Caki2 (cell line): ENCODE measurements at places on chromosomes 7 and 10. TPM values are rescaled to one million over a fixed set of nuclear protein-coding genes. Genes with fewer than 3 reads are reported as not detected.

VAX1 gene
- 0.27 and 0.67 TPM in 2 replicates for total RNA-seq

ITGA8 gene
- not detected in 2 replicates for total RNA-seq

WEE2 gene
- not detected in 2 replicates for total RNA-seq

TMEM106B gene
- 61.6 and 89.6 TPM in 2 replicates for total RNA-seq

CDH23 gene
- 0.03 TPM in 1 of 2 replicates, not detected in the other for total RNA-seq

GRCh38 chr7:798921-799470 lies 33.3 kb upstream of the SUN1 start:
- no peak for DNase-seq

DNA sequence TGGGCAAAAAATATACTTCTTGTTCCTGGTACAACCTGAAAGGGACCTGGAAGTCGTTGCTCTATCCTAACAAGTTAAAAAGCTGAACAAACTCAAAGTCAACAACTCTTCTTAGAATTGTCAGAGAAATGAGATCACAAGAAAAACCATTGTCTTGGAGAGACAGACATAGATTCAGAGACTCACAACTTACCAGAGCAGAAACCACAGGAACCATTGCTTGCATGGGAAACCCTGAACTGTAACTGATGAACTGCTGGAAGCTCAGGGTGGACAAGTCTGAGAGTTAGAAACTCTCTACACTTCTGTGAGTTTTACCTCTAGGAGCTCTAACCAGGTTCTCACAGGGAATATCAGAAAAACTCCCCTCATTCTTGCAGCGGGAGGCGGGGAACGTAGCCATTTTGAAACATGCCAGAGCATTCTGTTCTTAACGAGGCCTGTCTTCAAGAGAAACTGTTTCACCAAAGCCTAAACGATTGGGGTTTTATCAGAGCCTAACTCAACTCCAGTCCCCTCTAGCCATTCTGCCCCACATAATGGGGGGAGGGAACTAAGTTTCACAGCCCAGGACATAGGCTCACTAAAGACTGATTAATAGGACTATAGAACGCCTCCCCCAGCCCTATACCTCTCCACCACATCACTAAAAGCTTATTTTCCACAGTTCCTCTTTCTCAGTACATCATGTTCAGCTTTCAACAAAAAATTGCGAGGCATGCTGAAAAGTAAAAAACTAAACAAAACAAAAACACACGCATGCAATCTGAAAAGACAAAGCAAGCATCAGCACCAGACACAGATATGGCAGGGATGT lies 12.0 kb upstream of the GSDME start:
- DNase-seq, result no peak

DNA sequence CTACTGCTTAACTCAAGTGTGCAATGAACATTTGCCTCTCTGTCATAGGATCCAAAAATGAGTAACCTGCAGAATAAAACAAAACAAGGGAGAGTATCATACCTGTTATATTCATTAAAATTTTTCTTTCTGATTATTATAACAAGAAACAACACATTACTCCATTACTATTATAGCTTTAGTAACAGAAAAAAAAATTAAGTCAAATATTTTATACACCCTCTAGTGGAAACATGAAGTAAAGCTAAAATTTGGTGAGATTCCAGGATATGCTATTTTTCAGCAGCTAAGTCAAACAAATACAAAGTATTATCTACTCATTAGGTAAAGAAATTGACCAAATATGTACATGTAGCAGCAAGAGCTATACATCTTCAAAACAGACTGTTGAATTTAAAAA lies 56.3 kb downstream of the PDZD8 start:
- peak; percentile 20 for DNase-seq

DNA sequence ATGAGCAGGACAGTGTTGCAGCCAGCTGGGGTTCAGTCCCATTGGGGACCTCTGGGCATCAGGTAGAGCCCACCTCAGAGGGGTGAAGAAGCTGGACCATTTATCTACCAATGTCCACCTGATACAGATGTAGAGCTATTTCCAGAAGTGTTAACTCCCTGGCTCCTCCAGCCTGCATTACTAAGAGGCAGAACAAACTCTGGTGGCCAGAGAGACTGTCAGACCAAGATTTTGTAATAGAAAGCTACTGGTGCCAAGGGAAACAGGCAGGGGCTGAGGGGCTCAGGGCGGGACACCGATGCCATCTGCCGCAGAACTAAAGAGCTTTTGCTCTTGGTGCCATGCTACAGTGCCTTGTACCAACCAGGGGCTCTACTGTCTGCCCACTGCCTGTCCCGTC lies 268.2 kb upstream of the HABP2 start:
- DNase-seq, result no peak

DNA sequence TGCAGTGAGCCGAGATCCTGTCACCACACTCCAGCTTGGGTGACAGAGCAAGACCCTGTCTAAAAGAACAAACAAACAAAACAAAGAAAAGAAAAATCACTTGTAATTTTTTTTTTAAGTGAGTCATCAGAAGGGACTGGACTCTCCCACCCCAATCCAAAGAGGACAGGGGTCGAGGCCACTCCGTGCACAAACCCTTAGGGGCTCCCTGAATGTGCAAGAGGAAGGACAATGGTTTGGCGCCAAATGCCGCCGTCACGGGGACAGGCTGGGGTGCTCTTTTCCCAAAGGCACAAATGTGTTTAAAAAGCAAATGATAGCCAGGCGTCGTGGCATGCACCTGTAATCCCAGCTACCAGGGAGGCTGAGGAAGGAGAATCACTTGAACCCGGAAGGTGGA lies 23.8 kb downstream of the RCC1L start:
- no peak for DNase-seq

DNA sequence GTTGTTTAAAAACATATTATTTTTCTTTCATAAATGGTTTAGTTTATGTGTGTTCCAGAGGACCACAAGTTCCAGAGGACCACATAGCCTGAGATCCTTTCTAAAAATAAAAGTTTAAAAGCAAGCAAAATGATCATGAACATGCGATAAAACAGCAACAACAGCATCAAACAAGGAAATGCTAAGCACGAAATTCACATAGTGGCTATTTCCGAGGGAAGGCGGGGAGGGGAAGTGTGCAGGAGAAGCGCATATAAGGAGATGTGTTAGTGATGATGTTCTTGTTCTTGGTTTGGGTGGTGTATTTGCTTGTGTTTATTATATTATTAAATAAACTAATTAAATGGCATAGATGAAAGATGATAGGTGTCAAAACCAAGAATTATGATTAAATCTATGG lies 1.2 kb downstream of the TBATA start:
- DNase-seq, result no peak

GRCh38 chr7:151091431-151091830 lies 5.2 kb downstream of the AGAP3 start:
- no peak for DNase-seq

- DNase-seq, result no peak
These were observed 267.0 kb downstream of the PLXNA4 start for GRCh38 chr7:132309102-132309805.

- DNase-seq, result no peak
These were observed 310.5 kb downstream of the GPAM start for GRCh38 chr10:111873041-111873440.

GRCh38 chr7:125355899-125356298 lies 426.3 kb upstream of the POT1 start:
- DNase-seq, result peak; percentile 11

DNA sequence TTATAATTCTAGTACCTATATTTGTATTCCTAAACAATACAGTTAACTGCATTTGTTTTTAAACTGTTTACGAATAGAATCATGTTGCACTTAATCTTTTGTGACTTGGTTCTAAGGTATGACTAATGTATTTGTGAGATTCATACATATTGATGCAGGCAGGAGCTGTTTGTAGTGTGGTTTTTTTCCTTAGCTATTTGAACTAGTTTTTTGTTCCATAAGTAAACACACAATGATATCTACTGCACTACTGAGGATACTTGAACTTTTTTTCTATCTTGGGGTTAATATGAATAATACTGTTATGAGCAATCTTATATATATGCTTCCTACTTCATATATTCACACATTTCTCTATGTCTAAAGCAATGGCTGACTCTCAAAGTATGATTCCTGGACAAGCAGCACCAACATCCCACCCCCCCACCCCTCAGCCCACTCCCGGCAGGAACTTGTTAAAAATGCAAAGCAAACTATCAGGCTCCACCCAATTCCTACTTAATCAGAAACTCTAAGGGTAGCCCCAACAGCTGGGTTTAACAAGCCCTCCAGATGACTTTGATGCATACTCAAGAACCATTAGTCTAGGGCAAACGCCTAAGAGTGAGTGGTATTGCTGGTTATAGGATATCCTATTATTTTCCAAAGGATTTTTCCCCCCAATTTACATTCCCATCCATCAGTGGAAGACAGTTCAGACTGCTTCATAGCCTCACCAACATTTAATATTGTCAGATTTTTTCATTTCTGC lies 25.8 kb downstream of the BRAF start:
- DNase-seq, result no peak

GRCh38 chr10:24215196-24215595 lies 6.3 kb downstream of the KIAA1217 start:
- DNase-seq, result no peak

DNA sequence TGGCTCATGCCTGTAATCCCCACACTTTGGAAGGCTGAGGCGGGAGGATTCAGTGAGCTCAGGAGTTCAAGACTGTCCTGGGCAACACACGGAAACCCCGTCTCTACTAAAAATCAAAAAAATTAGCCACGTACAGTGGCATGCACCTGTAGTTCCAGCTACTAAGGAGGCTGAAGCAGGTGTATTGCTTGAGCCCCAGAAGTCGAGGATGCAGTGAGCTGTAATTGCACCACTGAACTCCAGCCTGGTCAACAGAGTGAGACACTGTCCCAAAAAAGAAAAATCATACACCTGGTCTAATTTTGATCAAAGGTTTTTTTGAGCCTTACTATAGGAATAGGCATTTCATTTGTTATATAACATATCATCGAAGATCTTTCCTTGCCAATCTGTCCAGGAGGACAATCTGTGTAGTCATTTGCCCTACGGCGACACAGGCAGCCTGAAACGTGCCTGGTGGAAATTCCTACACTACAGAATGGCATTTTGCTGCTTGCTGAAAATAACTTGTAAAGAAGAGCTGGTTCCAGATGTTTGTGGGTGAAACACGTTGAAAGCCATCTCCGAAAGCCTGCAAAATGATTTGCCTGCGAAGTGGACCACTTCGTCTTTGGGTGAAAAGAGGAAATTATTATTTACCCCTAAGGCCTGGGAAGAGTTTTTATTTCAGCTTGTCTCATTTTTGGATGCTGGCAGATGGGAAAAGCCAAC lies 31.3 kb upstream of the GDI2 start:
- no peak for DNase-seq

DNA sequence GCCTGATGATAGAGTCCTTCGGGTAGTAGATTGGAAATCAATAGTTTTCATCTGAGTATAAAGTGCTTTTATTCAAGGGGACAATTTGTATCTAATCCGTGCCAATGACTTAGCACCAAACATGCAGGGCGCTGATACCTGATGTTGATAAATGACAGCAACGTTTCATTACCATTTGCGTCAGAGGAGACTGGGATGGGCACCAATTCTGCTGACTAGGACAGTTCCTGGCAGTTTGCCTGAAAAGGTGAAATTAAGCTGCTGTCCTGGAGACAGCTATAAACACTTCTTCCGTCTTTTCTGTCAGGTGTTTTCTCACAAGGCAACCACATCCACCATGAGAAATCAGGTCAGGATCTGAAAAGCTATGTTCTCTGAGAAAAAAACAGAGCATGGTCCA lies 1136.4 kb downstream of the TYW1 start:
- DNase-seq, result no peak

- no peak for DNase-seq
These were observed 145.9 kb downstream of the ARHGAP12 start for GRCh38 chr10:31782701-31783100.
